Right kidney (tissue), 9 donors: ENCODE measurements at places on chromosomes 12 and 14.
A peak's percentile ranks its signal among the peaks of the same experiment; 100 is the strongest.

GRCh38 chr12:2739832-2740641, 54.7 kb upstream of the FKBP4 start:
- peak; percentile 9 for DNase-seq

DNA sequence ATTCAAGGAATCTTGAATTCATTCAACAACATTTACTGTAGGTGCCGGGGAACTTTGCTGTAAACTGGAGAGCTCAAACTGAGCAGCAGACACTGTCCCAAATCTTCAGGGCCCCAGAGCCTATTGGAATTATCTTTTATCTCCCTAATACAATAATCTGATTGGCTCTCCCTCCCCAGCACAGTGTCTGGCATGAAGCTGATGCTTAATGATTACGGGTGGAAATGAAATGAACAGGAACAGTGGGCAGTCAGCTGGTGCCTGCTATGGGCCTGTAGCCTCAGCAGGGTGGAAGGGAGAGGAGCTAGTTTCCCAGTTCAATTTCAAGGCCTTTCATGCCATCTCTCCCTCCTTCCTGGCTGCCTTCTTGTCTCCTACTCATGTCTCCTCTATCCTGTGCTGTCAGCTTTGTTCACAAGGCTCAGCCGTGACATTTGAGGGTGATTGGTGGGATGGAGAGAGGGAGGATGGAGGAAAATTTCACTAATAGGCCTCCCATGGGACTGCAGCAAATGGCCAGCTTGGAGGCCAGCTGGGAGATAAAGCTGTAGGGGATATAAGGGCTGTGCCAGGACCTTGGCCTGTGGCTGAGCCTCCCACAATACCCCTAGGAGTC, 4.3 kb upstream of the RAPGEF3 start:
- no peak for DNase-seq

GRCh38 chr12:608921-609320, 54.3 kb downstream of the NINJ2 start:
- no peak for DNase-seq

DNA sequence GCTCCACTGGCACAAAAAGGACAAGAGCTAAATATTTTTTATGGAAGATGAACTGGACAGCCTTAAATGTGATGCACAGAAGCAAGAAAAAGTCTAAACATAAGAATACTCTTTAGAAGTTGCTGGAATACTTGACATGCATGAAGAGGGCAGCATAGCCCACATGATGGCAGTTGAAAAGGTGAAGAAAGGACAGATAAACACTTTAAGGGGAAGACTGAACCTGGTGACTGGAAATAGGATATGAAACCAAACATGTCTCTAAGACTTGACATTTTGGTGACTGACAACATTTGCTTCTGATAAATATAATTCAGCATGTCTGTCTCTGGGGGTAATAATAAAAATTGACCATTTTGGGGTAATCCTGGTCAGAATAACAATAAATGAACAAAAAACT, 273.1 kb downstream of the CCDC91 start:
- no peak for DNase-seq

- no peak for DNase-seq
Measured at GRCh38 chr14:29847056-29847380, 80.6 kb downstream of the PRKD1 start.

GRCh38 chr12:106248312-106248845, 559 bp upstream of the CKAP4 start:
- peak; percentile 86 for DNase-seq

- no peak for DNase-seq
Measured at GRCh38 chr14:67680121-67680602, 5.7 kb upstream of the VTI1B start.

DNA sequence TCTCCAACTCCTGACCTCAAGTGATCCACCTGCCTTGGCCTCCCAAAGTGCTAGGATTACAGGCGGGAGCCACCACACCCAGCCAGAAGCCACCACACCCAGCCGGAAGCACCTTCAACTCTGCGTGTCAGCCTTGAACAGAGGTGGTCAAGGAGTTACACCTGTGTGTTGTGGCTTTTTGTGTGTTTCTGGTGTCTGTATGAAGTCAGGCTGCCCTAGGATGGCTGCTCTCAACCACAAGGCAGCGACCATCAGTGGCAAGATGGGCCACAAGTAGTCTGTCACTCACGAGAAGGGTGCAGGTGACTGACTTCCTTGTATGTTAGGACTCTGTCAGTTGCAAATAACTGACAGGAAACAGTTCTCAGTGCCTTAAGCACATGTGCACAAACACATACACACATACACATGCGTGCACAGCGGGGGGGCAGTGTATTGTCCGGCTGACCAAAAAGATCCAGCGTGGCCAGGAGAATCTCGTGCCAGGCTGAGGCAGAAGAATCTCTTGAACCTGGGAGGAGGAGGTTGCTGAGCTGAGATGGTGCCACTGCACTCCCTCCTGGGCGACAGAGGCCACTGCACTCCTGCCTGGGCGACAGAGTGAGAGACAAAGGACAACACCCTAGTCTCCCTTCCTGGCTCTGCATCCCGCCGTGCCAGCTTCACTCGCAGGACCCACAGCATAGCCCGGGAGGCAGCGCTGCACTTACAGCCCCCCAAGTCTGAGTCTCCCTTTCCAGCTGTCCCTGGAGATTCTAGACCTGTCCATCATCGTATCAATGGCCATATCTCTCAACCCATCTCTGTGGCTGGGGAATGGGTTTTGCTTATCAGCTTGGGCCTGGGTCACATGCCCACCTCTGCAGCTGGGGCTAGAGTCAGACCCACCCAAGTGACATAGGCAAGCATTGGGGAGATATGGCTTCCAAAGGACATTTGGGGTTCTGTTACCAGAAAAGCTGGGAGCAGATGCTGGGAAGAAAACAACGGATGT, 13.7 kb downstream of the P2RX4 start:
- DNase-seq = no peak

GRCh38 chr12:10557766-10558165, 52.1 kb downstream of the EIF2S3B start:
- no peak for DNase-seq
